ENCODE measurements at places on chromosomes 1 and 21.

DNA sequence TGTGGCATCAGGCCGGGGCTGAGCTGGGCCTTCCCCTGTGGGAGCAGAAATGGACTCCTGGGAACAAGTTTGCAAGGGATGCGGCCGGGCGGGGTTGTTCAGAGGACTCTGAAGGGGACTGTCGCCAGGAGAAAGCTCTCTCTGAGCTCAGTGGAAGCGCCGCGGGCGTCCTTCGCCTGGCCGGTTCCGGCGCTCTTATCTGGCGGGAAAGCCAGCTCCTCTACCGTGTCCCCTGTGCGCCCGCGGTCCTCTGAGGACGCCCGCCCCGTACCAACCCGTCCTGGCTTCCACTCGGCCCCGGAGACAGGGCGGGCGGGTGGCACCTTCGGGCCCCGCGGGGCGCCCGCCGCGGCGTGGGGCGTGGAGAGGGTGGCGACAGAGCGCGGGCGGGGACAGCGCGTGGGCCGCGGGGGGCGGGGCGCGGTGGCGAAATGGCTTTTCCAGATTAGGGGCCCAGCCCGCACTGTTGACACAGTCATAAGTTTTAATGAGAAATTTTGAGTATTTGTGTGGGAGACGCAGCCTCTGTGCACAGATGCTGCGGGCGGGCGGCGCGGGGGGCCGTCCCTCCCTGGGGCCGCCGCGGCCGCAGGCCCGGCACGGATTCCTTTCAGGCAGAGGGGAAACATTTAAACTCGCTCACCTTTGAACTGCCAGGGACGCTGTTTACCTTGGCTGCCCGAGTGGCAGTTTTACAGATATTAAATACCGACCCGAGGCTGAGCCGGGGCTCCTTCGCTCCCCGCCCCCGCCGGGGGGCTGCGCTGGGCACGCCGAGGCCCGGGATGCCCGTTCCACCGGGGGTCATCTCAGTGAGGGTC lies 70.2 kb downstream of the FOXD2 start:
- DNase-seq: no peak

- DNase-seq: no peak
These were observed 5.3 kb upstream of the NAXE start for GRCh38 chr1:156586323-156586722.

DNA sequence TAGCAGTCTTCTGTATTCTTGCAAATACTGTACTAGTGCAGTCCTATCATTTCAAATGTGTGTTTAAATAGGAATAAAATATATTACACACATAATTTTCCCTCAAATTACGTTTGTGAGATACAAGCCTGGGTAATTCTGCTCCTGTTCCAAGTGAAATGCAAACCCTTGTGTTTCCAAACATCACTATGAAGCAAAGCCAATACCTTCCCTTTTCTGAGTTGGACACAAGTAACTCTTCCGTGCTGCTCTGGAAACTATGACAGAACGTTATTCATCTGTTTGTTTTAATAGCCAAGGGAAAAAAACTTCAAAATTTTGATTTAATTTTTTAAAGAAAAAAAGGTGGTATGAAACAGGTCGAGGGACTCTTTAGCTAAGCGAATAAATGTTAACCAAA lies 73.7 kb upstream of the UBE2U start:
- DNase-seq: no peak

DNA sequence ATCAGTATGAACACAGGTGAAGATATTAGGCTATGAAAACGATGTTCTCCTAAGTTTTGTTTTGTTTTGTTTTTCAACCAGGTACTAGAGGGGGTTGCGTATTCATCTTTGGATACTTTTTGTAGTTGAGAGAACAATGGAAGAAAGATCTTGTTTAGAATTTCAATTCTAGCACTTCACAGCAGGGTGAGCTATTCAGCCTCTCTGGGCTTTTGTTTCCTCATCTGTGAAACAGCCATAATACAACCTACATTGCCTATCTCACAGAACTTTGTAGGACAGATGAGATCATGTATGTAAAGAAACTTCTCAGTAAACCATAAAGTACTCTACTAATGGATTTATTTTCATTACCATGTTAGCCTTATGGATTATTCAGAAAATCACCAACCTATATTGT lies 199.5 kb downstream of the GPATCH2 start:
- DNase-seq: no peak

DNA sequence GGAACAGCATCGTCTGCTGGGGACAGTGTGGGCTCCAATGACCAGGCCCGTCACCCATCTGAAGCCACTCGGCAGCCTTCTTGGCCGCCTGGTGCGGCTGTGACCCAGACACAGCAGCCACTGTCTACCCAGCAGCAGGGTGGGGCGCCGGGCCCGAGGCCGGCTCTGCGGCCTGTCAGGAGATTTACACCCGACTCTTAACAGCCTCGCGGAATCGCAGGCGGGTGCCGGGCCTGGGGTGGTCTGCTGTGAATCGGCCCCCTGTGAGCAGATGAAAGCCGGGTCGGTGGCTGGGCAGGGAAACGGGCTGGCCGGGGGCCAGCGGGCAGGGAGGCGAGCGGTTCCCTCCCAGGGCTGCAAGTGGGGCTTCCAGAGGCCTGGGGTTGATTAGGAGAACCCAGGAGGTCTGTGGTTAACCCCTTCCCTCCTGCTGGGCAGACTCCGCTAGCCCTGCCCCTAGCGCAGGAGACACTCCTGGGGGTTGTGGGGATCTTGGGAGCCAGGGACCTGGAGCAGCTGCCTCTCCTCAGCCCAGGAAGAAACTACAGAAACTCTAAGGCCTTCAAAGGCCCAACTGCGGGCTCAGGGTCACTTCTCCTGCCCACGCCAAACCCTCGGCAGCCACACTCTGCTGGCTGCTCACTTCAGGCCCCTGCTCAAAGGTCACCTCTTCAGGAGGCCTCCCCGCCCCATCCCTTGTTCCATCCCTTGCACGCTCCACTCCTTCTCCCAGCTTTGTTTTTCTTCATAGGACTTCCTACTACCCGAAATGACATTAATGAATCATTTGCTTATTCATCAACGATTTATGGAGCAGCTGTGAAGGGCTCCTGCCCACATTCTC lies 15.6 kb downstream of the RUNX3 start:
- DNase-seq: no peak

GRCh38 chr1:4006676-4007374 lies 106.8 kb upstream of the C1orf174 start:
- DNase-seq: no peak

GRCh38 chr1:2400950-2401649 lies 9.5 kb downstream of the RER1 start:
- DNase-seq: no peak

GRCh38 chr1:156659661-156659987 lies 17.6 kb downstream of the NES start:
- DNase-seq: no peak

GRCh38 chr1:112870887-112871646 lies 84.9 kb downstream of the SLC16A1 start:
- no peak for DNase-seq

GRCh38 chr1:204453141-204453772 lies 41.3 kb downstream of the PIK3C2B start:
- DNase-seq: no peak

GRCh38 chr1:192983349-192983980 lies 75.7 kb downstream of the UCHL5 start:
- no peak for DNase-seq

DNA sequence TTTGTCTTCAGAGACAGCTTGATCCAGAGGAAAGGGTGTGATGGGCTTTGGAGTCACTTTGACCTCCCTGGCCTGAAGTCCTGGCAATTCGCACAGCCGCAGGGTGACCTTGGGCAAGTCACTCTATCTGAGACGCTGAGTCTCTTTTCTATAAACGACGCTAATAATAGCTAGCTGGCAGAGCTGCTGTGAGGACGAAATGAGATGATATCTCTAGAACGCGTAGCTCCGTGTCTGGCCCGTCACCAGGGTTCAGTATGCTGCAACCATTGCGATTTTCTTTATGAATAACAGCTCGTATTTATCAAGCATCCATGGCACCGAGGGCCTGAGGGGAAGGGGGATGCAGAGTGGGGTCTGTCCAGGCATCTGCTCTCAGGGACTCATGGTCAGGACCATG lies 58.7 kb downstream of the IGSF21 start:
- DNase-seq: no peak

DNA sequence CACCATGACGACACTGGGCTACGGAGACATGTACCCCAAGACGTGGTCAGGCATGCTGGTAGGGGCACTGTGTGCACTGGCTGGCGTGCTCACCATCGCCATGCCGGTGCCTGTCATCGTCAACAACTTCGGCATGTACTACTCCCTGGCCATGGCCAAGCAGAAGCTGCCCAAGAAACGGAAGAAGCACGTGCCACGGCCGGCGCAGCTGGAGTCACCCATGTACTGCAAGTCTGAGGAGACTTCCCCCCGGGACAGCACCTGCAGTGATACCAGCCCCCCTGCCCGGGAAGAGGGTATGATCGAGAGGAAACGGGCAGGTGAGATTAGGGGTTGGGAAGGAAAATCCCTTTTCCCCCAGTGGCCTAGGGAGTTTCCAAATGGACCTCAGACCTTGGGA lies 13.5 kb downstream of the KCNC4 start:
- no peak for DNase-seq

DNA sequence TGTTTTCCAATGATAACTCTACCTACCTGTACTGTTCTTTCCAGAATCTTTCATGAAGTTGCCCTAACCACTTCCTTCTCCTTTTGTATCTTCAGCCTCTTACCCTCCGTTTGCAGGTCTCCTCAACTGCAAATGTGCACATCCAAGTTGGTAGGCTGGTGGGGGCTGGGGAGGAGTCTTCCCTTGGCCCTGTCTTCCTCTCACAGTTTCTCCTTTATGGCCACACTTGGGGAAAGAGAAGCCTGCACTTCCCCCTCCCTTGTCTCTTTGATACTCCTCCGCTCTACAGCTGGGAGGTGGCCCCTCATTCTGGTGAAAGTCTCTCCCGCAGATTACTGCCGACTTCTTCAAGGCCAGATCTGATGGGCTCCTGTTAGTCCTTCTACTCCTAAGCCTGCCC lies 26.9 kb upstream of the GPR88 start:
- DNase-seq: no peak

DNA sequence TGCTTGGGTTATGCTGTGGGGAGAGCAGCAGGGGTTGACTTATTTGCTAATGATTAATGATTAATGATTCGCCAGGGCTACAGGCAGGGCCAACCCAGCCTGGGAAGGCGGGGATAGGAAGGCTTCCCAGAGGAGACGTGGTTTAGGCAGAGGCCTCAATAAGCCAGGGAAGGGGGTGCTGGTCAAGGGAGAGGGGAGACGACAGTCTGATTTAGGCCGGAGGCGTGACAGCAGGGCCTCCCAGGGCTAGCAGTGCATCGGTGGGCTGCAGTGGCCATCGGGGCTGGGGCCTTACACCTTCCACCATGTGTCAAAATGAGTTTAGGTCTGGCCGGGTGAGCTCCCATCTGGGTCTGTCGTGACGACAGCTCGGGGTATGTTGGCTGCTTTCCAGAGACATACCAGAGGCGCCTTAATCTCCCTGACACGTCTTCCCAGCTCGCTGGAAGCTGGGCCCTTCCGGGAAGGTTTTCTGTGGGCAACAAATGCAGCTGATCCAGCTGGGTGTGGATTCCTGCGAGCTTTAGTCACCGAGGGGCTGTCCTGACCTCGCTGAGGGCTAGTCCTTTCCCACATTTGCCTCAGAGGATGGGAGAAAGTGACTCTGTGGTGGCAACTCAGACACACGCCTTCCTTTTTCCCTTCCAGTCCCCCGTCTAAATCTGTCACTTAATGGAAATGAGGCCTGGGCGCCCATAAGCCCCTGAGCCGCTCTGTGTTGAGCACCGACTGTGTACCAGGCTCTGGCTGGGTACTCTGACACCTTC lies 3.7 kb upstream of the SLC1A7 start:
- DNase-seq: peak; percentile 99

GRCh38 chr1:202144402-202145067 lies at the start of gene ARL8A:
Gene ARL8A (minus strand): TSS chr1:202144737. CDS start chr1:202144572, 165 bp downstream.
- DNase-seq: no peak

DNA sequence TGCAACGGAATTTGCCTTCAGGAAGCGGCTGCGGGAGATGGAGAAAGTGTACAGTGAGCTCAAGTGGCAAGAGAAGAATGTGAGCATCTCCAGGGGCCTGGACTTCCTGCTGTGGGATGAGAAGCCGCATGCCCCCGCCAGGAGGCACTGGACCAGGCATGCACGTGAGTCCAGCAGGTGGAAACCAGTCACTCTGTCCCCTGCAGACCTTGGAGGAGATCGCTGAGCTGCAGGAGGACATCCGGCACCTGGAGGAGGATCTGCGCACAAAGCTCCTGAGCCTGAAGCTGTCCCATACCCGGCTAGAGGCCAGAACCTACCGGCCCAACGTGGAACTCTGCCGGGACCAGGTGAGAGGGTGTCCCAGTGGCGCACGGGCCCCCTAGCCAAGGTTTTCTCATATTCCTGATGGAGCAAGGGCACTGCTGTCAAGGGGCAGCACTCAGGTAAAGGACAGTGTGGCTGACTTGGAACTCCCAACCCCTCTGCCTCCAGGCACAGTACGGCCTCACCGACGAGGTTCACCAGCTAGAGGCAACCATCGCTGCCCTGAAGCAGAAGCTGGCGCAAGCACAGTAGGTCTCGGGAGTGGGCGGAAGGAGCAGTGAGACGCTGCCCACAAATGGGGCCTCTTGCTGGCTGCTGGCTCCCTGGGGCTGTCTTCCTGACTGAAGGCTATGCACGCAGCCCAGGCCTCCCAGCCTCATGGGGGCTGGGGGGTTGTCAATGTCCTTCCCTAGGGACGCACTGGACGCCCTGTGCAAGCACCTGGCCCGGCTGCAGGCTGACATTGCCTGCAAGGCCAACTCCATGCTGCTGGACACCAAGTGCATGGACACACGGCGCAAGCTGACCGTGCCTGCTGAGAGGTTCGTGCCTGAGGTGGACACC lies 1.2 kb upstream of the ADPRS start:
- no peak for DNase-seq

GRCh38 chr21:27154451-27155129 lies 187.7 kb upstream of the ADAMTS5 start:
- DNase-seq: no peak

GRCh38 chr1:37932759-37933158 lies 14.1 kb downstream of the INPP5B start:
- no peak for DNase-seq

DNA sequence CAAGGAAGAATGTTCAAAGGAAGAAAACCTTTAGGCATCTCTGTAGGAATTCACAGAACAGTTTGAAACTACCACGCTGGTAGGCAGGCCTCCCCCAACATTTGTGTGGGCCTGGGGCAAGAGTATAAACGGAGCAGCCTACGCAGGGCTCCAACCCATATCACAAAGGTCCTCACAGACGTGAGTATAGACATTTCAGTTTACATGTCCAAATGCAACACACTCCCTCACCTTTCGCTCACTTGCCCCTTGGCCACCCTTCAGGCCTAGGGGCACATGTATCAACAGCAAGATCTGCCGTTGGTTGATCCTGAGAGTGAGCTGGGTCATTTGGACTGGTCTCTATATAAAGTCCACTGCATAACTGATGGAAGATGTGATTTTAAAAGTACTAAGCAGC lies 133.3 kb downstream of the ACBD6 start:
- DNase-seq: no peak

- DNase-seq: no peak
These were observed 34.8 kb downstream of the WDR4 start for GRCh38 chr21:42844411-42845113.

- DNase-seq: no peak
These were observed 525 bp downstream of the RYR2 start for GRCh38 chr1:237042526-237042891.

All from retinal pigment epithelial cell (primary cell).